ENCODE measurements at places on chromosomes 2 and 18.

- DNase-seq = no peak
Measured at GRCh38 chr2:190468814-190469569, 60.8 kb downstream of the MFSD6 start.

DNA sequence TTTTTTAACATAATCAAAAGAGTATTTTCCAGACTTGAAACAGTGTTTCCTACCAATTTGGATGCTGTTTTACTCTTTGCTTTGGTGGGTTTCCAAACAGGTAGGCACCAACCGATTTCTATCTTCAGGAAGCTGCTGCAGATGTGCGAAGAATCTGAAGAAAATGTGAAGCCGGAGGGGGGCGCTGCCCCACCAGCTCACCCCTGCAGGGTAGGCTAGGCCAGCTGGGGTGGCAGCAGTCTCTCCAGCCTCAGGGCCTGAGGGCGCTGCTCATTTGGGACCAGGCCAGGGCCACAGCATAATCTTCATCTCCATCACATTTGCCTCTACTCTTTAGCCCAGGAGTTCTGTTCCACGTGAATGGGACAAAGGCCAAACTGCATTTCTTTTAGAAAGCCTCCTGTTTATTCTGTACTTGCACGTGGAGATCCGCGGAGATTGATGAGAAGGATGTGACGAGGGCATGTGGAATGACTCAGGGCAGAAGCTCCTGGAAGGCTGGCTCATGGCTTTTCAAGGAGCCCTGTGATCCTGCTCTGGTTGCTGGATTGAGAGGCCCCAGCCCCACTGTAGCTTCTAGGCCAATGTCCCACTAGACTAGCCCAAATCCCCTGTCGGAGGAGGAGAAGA, 84.2 kb upstream of the FAM136A start:
- DNase-seq = no peak

DNA sequence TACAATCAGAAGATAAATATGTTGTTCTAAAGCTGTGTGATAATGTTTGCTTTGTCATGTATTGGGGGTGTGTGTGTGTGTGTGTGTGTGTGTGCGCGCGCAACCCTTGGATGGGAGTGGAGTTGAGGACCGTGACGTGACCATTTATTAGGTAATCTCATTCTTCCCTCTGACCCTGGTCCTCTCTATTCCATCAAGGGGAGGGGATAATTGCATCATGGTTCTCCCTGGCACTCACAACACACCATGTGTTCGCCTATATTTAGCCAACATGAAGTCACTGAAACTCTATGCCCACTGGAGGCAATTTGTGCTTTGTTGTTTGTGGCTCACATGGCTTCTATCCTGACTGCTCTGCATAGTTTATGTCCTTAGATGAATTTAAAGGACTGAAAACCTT, 79.8 kb upstream of the LRPPRC start:
- no peak for DNase-seq

- DNase-seq = no peak
Measured at GRCh38 chr2:104050656-104051242, 803.2 kb upstream of the POU3F3 start.

- no peak for DNase-seq
Measured at GRCh38 chr2:219998714-219999227, 371.3 kb downstream of the SLC4A3 start.

- no peak for DNase-seq
Measured at GRCh38 chr2:230919240-230919639, 5.8 kb downstream of the GPR55 start.

DNA sequence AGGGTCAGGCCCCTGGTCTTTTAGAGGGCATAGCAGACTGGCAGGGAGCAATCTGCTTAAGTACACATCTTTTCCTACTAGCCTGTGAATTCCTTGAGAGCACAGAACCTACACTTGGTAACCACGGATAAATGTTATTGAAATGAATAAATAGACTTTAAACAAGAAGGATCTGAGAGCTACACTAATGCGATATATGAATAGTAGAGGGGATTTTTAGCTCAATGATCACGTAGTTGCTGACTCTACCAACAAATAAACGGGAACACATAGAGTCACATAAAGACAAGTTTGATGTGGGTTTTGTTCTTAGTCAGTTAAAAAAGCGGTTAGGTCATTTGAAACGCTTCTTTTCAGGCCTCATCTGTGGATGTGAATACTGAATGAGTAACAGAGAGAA, 290.3 kb upstream of the CCDC68 start:
- DNase-seq = no peak

DNA sequence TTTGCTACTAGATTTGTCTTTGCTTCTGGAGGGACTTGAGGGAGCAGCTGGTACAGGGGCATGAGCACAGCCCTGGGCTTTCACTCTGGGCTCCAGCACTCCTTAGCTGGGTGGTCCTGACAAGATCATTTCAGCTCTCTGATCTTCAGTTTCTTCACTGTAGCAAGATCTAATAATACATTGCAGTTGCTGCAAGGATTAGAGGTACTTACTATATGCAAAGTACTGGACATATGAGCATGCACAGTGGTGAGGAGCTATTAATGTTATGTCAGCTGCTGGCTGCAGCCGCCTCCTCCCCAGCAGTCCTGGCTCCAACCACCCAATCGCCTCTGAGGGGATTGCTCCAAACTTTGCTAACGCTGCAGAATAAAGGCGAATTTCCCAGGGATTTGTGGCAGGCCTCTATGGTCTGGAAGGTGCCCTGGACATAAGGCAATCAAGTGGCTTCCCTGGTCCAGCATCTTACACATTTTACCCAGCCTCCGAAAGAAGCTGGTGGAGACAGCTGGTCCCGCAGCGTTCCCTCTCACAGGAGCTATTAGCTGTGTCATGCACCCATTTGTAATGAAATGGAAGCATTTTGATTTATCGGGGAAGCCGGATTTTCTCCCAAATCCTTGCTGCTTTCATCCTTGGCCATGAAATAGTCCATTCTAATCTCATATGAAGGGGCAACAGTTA, 96.7 kb downstream of the RHOB start:
- no peak for DNase-seq

- DNase-seq = no peak
Measured at GRCh38 chr18:12515550-12515949, 107.8 kb downstream of the PRELID3A start.

DNA sequence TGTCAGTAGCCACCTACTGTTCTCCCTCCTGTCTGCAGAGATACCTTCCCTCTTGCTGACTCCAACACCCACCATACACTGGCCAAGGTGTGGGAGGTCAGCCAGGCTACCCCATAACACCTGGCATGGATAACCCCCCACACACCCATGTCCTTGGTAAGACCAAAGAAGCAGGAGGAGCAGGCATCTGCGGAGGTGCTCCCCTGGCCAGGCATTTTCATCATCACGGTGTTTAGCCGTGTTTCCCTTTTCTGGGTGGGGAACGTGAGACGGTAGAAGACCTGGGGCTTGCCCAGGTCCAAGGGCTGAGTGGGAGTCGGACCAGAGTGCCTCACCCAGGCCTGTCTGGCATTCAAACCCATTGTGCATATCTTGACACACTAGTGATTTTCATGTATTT, 150.3 kb downstream of the SMAD7 start:
- no peak for DNase-seq

DNA sequence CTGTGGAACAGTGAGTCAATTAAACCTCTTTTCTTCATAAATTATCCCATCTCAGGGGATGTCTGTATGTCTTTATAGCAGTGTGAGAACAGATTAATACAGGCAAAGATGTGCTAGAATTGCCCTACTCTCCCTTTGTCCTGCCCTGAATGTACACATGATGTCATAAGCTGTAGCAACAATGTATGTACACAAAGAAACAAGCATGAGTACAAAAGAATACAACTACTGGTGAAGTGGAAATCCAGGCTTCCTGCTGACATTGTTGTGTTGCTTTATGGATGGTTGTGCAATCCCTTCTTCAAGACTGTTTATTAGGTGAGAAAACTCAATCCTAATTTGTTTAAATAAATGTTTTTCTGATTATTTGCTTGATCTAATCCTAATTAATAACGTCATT, 446.6 kb downstream of the DSC3 start:
- no peak for DNase-seq

DNA sequence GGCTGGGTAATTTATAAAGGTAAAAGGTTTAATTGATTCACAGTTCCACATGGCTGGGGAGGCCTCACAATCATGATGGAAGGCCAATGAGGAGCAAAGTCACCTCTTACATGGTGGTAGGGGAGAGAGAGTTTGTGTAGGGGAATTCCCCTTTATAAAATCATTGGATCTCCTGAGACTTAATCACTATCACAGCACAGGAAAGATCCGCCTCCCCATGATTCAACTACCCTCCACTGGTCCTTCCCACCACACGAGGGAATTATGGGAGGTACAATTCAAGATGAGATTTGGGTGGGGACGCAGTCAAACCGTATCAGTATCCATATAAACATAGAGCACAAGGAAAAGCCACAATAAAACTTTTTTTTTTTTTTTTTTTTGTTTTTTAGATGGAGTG, 172.6 kb upstream of the PIEZO2 start:
- no peak for DNase-seq

DNA sequence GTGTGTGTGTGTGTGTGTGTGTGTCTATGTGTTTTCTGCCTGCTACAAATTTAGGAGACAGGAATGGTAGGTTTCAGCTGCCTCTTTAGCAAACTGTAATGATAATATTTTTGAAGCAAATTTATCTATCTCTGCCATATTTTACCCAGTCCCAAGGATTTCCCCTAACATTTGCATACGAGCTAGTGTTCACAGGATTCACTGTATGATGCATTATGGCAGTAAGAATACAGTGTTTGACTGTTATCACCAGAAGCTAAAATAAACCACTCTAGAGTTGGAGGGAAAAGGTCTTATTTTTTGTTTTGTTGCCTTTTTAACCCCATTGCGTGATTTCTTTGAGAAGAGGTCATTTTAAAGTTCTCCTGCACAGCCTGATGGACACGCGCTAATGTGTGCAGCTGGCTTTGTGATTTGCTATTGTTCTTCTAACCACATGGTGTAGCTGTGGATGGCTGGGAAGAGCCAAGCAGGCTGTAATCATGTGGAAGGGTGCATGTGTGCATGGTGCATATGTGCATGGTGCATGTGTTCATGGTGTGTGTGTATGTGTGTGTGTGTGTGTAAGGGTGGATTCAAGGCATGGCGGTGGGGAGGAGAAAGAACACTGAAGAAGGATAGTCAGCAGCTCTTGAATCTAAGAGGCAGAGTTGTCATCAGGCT, 62.4 kb downstream of the PLB1 start:
- DNase-seq = no peak

DNA sequence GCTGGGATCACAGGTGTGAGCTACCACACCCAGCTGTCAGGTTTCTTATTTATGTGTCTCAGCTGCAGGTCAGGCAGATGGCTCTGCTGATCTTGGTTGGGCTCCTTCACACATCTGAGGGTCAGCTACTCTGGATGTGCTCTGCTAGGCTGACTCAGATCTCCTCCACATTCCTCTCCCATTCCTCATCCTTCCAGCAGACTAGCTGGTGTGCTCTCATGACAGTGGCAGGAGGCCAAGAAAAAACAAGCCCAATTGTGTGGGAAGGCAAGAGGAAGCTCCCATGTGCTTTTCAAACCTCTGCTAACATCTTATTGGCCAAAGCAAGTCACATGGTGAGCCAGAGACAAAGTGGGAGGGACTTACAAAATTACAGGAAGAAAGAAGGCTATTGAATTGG, 11.7 kb upstream of the MSH6 start:
- no peak for DNase-seq

DNA sequence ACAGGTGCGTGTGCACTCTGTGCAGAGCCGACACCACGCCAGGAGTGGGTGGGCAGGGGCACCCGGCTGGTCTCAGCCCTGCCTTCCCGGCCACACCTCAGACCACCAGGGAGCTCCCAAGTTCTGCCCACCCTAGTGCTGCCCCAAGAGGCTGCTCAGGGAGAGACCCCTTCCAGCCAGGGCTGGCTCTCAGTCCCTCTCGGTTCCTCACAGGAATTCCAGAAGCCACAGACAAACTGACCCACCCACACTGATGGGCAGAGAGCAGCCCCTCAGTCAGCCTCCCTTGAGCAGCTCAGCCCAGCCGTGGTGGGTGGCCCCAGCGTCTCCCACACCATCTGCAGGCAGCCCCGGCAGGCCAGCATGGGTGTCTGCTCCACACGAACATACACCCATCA, 33.8 kb downstream of the GPC1 start:
- DNase-seq = no peak

- no peak for DNase-seq
Measured at GRCh38 chr18:64518191-64518590, 369.3 kb upstream of the LINC00305 start.

- no peak for DNase-seq
Measured at GRCh38 chr2:73028841-73029240, 42.7 kb downstream of the SFXN5 start.

DNA sequence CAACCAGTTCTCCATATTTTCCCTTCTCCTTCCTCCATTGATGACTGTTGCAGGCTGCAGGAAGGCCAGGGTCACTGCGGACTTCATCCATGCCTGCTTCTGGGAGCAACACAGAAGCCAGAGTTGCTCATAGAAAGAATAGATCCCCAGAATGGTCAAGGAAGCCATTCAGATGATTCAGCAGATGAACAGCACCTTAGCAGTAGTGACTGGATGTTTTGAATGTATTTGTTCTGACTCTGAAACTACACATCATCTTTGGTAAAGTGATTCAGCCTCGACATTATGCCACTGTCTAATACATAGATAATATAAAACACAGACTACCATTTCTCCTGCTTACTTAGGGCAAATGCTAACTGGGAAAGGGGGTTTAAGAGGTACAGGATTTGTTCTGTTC, 411.6 kb downstream of the RND3 start:
- DNase-seq = no peak

GRCh38 chr2:238379096-238379810, 47.5 kb upstream of the ASB1 start:
- DNase-seq = no peak

DNA sequence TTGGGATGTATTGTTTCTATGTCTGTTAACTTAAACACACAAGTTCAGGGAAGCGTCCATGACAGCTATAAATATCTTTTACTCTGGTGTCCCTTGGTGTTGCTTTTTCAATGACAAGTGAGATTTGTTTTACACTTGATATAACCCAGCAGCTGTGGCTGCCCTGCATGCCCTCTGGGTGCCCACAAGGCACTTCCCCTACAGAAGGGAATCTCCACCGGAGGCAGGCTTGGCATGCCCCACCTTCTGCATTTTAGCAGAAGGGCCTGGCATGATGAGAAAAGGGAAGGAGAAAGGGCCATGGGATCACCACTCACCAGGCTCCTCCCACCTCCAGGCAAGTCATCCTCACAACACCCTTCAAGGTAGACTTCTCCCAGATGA, 68.7 kb downstream of the TMEM247 start:
- no peak for DNase-seq

GRCh38 chr2:1806254-1806653, 61.9 kb upstream of the PXDN start:
- no peak for DNase-seq

- DNase-seq = no peak
Measured at GRCh38 chr2:108184419-108184818, 55.3 kb upstream of the SULT1C3 start.

DNA sequence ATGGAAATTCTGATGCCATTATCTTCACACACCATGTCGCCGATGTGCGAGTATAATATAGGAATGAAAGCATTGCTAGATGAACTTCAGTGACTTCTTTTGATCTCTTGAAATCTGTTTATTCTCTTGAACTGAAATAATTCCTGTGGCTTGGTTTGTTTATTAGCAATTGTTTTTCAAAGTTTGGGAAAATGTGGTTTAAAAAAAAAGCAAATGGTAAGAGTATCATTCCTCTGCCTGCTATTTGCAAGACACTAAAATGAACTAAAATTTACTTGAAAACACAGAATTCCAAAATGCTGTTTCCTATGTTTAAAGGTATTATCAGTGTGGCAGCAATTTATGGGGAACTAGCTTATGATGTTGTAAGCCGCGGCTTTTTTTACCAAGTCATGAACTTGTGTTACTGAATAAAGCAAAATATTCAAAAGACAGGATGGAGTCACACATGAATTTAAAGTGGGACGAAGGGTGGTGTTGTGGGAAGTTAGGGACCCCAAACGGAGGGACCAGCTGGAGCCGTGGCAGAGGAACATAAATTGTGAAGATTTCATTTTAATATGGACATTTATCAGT, 96.4 kb downstream of the COLEC12 start:
- no peak for DNase-seq
